ENCODE measurements at places on chromosomes 1 and 21.
A peak's percentile ranks its signal among the peaks of the same experiment; 100 is the strongest.

DNA sequence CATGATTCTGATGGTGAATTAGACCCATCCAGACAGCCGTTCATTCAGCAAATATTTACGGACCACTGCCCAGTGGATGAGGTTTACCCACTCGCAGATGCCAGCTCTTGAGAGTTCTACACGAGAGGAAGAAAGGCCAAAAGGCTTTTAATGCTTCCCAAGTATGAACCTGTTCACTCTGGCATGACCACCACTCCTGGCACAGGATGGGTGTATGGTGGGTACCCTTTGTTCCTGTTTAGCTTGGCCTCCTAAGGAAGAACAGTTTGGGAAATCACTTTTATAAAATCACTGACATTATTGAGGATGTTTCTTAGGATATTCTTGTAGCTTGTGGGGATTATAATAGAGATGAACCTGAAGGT is 67.2 kb downstream of the HMGB4 start:
- no peak for DNase-seq

GRCh38 chr1:157968946-157969345 is 24.5 kb upstream of the KIRREL1 start:
- peak; percentile 43 for DNase-seq

- DNase-seq, result no peak
These were observed 280.2 kb upstream of the PLXNA2 start for GRCh38 chr1:208524376-208524775.

- DNase-seq, result no peak
These were observed 43.2 kb downstream of the GDAP2 start for GRCh38 chr1:117886101-117886795.

- no peak for DNase-seq
These were observed 1.1 kb upstream of the COL8A2 start for GRCh38 chr1:36126005-36126716.

DNA sequence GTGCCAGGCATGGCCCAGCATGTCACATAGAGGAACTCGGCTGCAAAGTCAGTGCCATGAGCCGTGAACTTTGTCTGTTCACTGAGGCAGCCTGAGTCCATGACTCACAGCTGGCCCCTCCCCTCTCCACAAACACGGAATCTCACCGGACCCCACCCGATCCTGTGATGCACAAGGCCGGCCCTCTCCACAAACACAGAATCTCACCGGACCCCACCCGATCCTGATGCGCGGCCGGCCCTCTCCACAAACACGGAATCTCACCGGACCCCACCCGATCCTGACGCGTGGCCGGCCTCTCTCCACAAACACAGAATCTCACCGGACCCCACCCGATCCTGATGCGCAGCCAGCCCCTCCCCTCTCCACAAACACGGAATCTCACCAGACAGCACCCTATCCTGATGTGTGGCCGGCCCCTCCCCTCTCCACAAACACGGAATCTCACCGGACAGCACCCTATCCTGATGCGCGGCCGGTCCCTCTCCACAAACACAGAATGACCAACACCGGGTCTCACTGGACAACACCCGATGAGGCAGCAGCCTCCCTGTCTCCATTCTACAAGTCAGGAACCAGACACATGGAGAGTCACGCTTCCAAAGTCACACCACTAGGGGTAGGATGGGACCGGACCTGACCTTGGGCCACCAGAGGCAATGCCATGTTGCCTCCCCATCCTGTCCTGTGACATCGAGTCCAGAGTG is 39.6 kb upstream of the GPR153 start:
- no peak for DNase-seq

DNA sequence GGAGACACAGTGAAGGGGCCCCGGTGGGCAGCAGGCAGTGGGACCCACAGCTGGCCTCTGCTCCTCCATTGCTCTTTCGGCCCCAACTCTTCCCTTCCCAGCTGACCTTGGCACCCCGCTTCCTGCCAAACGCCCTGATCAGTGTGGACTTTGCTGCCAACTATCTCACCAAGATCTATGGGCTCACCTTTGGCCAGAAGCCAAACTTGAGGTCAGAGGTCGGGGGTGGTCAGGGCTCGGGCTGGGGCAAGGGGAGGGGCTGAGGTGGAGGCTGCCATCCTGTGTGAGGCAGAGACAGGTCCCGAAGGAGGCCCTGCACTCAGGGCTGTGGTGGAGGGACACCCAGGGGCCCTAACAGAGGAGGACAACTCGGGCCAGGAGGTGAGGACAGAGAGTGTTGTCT is 13.7 kb downstream of the PODN start:
- DNase-seq, result peak; percentile 18

DNA sequence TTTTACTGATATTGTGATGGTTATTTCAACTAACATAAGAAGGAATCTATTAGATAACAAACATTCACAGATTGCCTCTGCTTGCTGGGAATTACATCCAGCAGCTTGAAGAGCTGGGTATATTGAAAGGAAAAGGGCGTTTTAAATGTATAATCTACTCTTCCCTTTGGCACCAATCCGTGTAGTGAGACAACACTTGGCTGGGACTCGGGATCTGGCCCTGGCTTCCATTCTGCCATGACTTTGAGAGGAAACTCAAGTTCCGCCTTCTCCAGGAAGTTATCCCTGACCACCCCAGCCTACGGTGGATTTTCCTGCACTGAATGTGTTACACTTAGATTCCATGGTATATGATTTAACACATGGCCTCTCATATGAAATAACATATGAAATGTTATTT is 86.9 kb upstream of the UBE2U start:
- DNase-seq, result no peak

DNA sequence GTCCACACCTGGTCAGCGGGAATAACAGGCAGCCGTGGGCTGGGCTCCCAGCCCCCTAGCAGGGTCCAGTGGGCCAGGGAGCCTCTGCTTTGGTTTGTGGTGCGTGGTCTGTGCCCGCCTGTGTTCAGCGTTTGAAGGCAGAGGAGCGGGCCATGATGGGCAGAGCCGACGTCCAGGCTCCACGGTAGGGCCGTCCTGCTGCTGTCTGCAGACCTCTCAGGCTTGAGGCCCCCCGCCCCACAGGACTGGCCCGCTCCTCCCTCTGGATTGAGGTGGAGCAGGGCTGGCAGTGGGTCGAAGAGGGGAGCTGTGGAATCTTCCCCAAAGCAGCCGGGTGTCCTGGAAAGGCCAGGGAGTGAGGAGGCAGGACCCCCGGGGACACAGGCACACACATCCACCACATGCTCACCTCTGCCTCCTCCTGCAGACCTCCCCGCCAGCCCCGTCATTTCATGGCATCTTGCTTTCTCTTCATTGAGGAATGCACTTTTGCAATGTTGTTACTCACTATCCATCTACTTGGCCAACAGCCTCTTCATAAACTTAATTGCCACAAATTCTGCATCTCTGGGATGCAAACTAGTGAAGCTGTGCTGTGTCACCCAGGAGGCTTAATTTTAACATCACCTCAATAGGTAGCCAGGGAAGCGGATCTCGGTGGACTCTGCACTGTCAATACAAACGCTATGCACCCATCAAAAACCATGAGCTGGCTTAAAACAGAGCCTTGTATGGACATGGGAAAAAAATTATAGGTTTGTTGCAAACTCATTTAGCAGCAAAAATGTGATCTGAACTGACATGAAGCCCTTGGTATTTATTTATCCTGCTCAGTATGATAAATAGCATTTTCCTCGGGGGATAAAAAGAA is 85.9 kb downstream of the PDE9A start:
- DNase-seq, result no peak

DNA sequence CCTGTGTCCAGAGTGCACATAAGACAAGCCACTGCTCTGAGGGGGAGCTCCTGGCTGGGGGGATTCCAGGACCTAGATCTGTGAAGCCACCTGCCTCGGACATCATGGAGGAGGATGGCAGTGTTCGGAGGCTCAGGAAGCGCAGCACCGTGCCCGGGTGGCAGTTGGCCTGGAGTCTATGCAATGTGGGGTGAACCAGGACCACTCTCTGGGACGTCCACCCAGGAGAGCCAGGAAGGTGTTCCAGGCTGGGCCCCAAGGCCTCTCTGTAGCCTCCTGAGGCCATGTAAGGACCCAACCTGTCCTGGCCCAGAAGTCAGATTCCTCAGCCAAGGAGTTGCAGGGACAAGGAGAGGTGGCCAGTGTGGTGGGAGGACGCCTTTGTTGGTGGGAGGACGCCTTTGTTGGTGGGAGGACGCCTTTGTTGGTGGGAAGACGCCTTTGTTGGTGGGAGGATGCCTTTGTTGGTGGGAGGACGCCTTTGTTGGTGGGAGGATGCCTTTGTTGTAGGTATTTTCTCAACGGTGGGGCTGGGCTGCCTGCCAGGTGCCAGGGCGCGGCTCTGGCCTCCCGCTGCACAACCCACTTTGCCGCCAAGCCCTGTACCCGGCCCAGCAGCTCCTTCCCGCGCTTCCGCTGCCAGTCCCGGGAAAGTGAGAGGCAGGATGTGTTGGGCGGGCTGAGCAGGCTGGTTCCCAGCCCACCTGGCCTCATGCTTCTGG is 30.6 kb upstream of the BMP8B start:
- DNase-seq, result no peak

- no peak for DNase-seq
These were observed 6.2 kb downstream of the TGFBR3 start for GRCh38 chr1:91879733-91880132.

- no peak for DNase-seq
These were observed 133.1 kb upstream of the C1orf174 start for GRCh38 chr1:4033129-4033676.

GRCh38 chr21:26471099-26471471 is 102.0 kb downstream of the CYYR1 start:
- DNase-seq, result no peak

GRCh38 chr21:45439161-45439872 is 34.4 kb downstream of the COL18A1 start:
- peak; percentile 88 for DNase-seq

DNA sequence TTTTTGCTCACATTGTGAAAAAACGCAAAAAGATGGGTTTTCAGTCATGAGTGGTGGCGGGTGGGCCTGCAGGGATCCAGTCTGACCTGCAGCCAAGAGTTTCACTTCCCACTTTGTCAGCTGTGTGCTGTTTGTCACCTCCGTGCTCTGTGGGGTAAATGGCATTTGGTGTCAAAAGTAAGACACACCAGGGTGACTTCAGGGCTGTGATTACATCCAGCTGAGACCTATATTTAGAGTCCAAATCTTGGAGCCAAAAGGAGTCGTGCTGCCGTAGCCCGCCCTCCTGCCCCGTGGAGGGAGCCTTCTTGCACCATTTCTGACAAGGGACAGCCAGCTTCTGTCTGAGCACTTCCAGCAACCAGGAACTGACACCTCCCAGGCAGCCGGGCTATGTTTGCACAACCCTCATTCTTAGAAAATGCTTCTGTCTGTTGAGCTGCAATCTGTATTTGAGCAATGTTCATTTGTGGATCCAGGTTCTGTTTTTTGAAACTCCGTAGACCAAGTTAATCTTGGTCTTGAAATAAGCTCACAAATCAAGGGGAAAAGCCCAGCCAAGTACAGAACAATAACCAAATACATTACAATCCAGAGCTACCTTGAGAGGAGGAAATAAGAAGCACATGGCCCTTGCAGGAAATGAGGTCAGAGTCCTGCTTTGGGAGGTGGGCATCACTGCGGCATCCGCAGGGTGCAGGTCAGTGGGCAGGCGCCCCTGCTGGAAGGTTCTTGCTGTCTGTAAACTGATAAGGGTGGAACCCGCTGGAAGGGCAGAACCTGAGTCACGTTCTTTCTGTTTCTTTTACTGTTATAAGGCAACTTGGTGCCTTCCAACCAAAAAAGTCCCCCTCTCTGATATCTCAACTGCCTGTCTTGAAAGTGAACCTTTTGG is 14.4 kb downstream of the ABCG1 start:
- DNase-seq, result peak; percentile 78

DNA sequence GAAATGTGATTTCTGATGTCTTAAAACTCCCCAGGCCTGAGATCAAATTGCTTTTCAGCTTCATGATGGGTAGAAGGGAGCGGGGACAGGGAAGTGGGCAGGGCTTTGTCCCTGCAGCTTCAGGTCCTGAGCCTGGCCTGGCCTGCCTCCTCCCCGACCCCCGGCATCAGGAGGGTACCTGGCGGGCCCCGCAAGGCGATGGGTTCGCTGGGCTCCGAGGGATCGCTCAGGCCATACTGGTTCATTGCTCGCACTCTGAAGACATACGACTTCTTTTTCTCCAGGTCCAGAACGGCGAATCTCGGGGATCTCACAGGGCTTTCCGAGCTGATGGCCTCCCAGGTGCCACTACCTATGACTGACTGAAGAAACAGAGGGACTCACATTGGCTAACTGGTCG is 25.5 kb downstream of the MYOM3 start:
- no peak for DNase-seq

DNA sequence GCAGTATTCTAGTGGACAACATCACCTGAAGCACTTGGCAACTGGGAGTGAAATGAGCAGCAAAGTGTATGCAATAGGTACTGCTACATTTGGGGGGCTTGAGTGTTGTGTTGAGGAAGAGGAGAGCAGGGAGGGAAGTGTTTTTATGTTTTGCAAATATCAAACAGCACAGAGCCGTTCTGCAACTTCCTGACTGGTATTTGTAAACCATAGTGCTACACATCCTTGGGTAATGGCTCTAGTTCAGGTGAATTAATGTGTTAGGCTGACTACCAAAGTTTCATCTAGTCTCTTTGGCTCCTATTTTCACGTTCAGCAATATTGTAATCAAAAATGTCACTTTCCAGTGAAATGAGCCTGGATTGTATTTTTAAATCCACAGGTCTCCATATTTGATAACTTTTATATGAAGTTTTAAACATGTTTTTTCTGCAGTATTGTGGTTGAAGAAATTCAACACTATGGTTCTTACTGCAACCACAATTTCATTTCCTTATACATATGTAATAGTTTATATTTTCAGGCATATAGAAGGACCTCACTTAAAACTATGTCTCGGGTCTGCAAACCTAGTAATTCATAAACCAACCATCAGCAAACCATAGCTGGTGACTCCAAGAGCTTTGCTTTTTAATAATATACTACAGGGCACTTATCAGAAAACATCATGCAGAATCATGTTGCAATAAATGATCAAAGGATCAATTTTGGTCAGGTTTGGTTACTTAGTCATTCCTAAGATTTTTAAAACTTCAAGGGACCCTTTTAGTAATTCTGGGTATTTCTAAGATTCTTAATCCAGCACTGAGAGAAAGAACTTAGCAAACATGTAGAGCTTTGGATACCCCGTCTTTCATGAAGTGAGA is 18.8 kb downstream of the ZBTB37 start:
- no peak for DNase-seq

DNA sequence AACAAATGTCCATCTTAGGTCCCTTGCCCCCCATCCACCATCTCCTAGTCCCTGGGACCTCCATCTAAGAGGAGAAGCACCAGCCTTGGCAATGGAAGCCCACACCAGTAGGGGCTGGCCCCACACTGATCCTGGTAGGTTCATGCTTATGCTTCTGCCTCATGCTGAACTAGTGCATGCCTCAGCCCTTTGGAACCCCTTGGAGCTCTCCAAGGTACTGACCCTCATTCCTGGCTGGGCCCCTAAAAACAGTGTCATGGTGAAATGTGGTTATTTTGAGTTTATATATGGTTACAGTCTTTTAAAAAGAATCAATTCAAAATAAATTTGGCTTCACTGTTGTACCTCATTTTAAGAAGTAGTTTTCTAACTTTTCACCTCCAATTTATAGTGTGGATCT is 108.3 kb downstream of the HIVEP3 start:
- DNase-seq, result no peak

- DNase-seq, result no peak
These were observed 11.5 kb downstream of the NECAP2 start for GRCh38 chr1:16451841-16452528.

- DNase-seq, result peak; percentile 36
These were observed 31.3 kb downstream of the ZBTB8B start for GRCh38 chr1:32496127-32496526.

All from left cardiac atrium (tissue), 4 donors.